ENCODE measurements at places on chromosomes 5 and 9.

DNA sequence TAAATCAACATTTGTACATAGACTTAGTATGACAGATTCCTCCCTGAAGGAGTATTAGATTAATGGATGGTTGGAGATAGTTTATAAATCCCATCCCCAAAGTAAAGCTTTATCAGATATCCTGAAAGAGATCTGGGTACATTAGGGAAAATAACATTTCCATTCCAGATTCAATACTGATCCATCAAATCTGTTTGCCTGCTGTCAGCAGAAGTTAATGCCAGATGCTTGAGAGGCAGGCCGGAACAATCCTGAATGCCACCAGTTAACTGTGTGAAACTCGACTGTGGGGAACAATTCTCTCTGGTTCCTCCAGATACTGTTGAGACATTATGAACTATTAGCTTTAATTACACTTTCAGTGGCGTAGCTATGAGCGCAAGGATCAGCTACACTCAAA, 1166.8 kb downstream of the MAT2B start:
- no peak for DNase-seq

DNA sequence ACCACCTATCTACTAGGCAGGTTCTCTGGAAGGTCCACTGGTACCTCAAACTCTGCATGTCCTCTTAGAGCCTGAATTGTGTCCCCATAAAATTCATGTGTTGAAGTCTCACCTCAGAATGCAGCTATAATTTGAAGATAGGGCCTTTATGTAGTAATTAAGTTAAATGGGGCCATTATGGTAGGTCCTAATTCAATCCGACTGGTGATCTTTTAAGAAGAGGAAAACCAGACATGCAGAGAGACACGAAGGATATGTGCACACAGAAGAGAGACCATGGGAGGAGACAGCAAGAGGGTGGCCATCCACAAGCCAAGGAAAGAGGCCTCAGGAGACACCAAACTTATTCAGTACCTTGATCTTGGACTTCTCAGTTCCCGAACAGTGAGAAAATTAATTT, 345.4 kb downstream of the ENC1 start:
- DNase-seq, result no peak

DNA sequence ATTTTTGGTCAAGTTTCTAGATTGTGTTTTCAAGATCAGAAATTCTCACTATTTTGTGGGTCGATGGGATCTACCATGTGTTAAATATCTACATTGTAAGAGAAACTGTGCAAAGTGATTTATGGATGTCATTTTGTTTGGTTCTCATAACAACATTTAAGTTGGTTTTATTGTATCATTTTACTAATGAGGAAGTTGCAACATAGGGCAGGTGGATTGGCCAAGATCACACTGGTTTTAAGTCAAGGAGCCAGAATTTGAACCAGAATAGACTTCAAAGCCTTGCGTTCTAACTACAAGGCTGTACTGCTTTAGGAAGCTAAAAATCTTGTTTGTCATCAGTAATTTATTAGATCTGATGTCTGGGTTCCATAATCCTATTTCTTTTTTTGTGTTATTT, 23.4 kb downstream of the SH3TC2 start:
- no peak for DNase-seq

DNA sequence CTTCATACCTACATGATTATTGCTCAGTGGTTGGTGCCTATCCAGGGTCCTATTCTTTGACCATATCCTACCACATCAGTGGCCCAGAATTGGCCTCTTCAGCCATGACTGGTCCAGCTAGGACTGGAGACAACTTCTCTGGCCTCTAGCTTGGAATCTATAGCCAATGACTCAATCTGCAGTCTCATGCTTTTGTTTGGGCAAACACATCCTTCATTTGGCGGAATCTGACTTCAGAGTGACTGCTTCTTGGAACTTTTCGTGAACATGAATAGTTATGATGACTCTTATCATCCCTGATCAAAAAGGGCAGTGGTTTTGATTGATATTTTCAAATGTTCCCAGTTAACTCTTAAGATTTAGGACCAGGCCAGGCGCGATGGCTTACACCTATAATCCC, 134.1 kb downstream of the PAPPA start:
- peak; percentile 45 for DNase-seq

Measured in fibroblast of skin of back (primary cell).